ENCODE measurements at places on chromosomes 6 and 20. TPM values are rescaled to one million over a fixed set of nuclear protein-coding genes. Genes with fewer than 3 reads are reported as not detected.

Gene C20orf204
- total RNA-seq: 0.02 TPM

Gene FAM162B
- total RNA-seq: not detected

- DNase-seq: no peak
Observed at GRCh38 chr6:79446006-79446405, 91.2 kb downstream of the LCA5 start.

Gene ADRM1
- total RNA-seq: 272 TPM

DNA sequence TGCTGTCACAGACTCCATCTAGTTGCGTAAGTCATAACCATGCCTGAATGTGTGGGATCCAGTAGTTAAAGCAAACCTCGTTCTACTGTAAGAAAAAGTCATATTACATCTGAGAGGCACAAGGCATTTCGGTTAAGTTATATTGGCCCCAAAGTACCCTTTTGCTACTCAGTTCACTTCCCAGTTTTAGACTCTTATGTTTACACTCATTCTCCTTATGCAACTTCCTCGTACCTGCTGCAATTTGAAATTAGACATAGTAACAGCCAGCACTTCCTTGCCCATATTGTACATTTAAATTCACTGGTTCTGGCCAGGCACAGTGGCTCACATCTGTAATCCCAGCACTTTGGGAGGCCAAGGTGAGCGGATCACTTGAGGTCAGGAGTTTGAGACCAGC lies 37.0 kb downstream of the PEX7 start:
- no peak for DNase-seq

All from M059J (cell line).